Stimulated activated CD4-positive, alpha-beta T cell treated with anti-CD3 and anti-CD28 coated beads, Interleukin-1b, Interleukin-23, amount 100 ng/mL, for 24 hours (primary cell): ENCODE measurements at places on chromosomes 5 and 9.

- no peak for DNase-seq
These were observed 17.2 kb downstream of the ENHO start for GRCh38 chr9:34505370-34506120.

DNA sequence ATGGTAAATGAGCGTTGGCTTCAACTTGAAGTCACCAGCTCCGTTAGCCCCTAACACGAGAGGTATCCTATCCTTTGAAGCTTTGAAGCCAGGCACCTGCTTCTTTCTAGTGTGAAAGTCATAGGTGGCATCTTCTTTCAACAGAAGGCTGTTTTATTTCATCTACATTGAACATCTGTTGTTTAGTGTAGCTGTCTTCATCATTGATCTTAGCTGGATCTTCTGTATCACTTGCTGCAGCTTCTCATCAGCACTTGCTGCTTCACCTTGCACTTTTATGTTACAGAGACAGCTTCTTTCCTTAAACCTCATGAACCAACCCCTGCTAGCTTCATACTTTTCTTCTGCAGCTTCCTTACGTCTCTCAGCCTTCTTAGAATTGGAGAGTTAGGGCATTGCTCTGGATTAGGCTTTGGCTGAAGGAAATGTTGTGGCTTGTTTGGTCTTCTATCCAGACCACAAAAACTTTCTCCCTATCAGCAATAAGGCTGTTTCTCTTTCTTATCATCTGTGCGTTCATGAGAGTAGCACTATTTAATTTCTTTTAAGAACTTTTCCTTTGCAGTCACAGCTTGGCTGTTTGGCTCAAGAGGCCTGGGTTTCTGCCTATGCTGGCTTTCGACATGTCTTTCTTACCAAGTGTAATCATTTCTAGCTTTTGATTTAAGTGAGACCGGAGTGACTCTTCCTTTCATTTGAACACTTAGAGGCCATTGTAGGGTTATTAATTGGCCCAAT, 47.2 kb downstream of the PCSK5 start:
- no peak for DNase-seq

GRCh38 chr9:68493958-68494577, 46.6 kb downstream of the TMEM252 start:
- DNase-seq, result no peak

GRCh38 chr9:82891321-82891720, 171.6 kb downstream of the RASEF start:
- no peak for DNase-seq

- DNase-seq, result no peak
These were observed 41.3 kb upstream of the MEF2C start for GRCh38 chr5:88924330-88924657.

- no peak for DNase-seq
These were observed 915 bp downstream of the HSDL2 start for GRCh38 chr9:112380825-112381221.

GRCh38 chr5:154842689-154843530, 7.5 kb downstream of the FAXDC2 start:
- DNase-seq, result no peak

- DNase-seq, result no peak
These were observed 4.2 kb upstream of the SCGB3A1 start for GRCh38 chr5:180595381-180596114.

DNA sequence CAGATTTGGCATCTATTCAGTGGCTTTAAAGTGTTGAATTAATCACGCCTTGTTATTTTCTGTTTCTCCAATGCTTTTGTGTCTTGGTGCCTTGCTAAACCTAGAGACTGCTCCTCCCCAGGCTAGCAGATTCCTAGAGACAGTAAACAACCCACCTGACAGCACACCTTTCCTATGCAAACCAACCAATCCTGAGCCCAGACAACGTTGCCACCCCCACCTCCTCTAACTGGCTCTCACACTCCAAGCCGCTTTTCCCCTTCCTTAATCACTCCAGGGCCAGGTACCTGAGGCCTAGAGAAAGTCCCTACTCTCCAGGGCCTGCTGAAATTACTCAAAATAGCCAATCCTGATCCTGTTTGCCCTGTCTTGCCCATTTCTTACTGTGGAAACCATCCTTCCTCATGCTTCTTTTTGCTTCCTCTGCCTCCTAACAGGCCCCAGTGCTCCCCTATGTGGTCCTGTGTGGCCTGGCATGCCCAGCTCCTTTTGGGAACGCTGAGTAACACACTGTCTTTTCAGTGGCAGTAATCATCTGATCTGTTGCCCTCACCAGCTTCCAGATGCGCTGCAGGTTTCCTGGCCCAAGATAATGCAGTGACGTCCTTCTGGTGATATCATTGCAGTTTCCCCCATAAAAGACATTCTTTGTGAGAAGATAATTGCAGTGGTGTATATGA, 53.4 kb downstream of the GAS1 start:
- DNase-seq, result no peak

DNA sequence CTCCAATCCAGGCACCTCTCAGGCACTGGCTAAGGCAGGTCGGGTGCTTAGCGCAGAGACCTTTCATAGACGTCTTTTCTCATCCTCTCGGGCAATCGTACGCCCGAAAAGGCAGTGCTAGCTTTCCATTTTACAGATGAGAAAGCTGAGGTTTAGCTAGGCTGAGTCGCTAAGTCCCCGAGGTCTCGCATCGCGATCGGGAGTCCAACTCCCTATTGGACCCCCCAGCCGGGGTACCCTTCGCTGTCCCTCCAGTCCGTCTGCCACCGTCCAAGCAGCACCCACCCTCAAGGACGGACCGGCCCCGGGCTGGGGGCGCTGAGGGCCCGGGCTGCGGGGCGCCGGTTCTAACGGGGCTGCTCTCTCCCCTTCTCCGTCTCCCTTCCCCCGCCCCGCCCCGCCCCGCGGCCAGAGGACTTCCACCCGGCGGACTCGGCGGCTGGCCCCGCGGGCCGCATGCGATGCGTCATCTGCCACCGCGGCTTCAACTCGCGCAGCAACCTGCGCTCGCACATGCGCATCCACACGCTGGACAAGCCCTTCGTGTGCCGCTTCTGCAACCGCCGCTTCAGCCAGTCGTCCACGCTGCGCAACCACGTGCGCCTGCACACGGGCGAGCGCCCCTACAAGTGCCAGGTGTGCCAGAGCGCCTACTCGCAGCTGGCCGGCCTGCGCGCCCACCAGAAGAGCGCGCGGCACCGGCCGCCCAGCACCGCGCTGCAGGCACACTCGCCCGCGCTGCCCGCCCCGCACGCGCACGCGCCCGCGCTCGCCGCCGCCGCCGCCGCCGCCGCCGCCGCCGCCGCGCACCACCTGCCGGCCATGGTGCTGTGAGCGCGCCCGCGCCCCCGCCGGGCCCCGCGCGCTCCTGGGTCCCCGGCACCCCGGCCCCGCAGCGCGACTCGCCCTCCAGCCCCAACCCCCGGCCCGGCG, 12.5 kb upstream of the EXOSC2 start:
- DNase-seq, result peak; percentile 30

GRCh38 chr5:52769061-52769460, 18.7 kb upstream of the ITGA1 start:
- DNase-seq, result no peak

GRCh38 chr9:106862821-106863720, at the start of gene ZNF462:
Gene ZNF462, plus strand, starts transcription at chr9:106863166. Its CDS starts 60,218 bp downstream, at chr9:106923384.
- DNase-seq, result no peak

- no peak for DNase-seq
These were observed 65.4 kb downstream of the PTPDC1 start for GRCh38 chr9:94149696-94150095.

- no peak for DNase-seq
These were observed 416.3 kb downstream of the NR2F1-AS1 start for GRCh38 chr5:93164690-93165089.

DNA sequence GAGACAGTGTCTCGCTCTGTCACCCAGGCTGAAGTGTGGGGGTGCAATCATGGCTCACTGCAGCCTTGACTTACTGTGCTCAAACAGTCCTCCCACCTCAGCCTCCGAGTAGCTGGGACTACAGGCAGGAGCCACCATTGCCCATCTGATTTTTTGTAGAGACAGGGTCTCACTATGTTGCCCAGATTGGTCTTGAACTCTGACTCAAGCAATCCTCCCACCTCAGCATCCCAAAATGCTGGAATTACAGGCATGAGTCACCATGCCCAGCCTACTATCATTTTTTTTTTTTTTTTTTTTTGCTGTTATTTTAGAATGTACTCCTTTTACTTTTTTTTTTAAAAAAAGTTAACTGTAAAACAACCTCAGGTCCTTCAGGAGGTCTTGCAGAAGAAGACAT, 449.0 kb downstream of the CCDC171 start:
- no peak for DNase-seq

- DNase-seq, result no peak
These were observed 196.0 kb downstream of the SPATA31D1 start for GRCh38 chr9:82184524-82184923.

DNA sequence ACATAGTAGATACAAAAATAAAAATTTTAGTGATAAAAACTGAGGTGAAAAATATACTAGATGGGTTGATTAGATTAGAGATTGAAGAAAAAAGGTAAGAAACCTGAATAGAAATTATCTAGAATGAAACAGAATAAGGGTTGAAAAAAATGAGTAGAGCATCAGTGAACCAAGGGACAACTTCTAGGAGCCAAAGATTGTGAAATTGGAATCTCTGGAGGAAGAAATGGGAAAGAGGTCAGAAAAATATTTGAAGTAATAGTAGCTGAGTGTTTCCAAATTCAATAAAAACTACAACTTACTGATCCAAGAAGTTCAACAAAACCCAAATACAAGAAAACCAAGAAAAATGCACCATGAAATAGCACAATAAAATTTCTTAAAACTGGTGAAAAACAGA, 116.6 kb upstream of the STARD4 start:
- DNase-seq, result no peak

GRCh38 chr5:179300581-179301180, 44.6 kb downstream of the ADAMTS2 start:
- DNase-seq, result no peak

GRCh38 chr9:120980951-120981350, 54.4 kb upstream of the TRAF1 start:
- DNase-seq, result no peak

DNA sequence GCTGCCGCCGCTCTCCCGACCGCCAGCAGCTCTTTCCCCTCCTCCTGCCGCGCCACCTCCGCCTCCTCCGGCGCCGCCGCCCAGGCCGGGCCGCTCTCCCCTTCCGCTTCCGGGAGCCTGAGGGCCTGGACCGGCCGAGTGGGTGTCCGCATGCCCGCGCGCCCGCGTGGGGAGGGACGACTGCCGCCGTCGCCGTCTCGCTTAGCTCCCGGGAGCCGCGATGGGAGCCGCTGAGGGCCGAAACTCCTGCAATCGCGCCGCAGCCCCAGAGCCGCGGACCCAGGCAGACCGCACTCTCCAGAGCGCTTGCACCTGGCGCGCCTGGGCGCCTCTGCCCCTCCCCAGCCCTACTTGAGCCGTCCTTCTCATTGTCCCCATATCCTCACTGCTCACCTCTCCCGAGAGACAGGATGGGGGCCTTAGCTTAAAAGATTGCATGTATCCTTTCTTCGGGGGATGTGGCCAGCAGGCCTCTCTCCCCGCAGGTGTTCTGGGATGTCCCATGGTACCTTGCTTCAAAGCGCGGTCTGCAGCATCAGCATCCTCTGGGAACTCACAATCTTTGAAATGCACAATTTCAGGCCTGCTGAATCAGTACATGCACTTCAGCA, at the start of gene ZDHHC21:
Gene ZDHHC21 (minus strand): TSS at position 182 of the 611 bp plus-strand sequence. CDS start 19,092 bp downstream, outside the sequence.
- DNase-seq, result peak; percentile 29

- DNase-seq, result no peak
These were observed 82.0 kb downstream of the WNK2 start for GRCh38 chr9:93265972-93266371.

DNA sequence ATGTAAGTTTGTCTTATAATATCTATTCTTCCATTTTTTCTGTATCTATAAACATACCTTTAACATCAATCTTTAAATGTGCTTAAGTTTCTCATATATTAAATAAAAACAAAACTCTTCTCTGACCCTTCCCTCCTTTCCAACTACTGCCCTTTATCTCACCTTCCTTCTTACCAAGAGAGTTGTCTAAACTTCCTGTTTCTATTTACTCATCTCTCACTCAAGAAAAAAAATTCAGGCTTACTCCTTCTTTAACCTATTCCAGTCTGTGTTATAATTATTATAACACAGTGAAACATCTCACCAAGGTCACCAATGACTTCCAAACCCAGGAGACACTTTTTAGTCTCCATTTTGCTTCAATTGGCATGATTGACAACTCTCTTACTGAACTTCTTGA, 140.9 kb downstream of the CCDC171 start:
- DNase-seq, result no peak

DNA sequence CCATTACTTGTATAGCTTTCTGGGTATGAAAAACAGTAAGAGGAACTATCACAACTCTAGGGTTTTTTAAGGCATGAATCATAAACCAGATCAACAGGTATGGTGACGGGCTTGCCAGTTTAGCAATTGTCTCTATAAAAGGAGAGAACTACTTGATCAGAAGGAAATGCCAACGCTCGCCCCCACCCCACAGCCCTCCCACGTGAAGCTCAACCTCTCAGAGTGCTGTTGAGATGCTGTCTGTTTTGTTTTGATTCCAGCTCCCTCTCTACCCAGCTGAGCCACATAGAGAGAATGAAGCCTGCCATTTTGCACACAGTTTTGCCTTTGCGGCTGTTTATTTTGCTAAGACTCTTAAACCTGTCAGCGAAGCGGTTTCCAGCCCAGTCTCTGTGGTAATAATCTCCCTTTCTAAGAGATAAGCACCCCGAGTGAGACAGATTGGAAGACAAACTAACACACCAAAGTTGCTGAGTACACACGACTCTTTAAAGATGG, 257.9 kb upstream of the ANKRD55 start:
- DNase-seq, result no peak

- DNase-seq, result no peak
These were observed 171.8 kb downstream of the AGTPBP1 start for GRCh38 chr9:85569988-85570387.

DNA sequence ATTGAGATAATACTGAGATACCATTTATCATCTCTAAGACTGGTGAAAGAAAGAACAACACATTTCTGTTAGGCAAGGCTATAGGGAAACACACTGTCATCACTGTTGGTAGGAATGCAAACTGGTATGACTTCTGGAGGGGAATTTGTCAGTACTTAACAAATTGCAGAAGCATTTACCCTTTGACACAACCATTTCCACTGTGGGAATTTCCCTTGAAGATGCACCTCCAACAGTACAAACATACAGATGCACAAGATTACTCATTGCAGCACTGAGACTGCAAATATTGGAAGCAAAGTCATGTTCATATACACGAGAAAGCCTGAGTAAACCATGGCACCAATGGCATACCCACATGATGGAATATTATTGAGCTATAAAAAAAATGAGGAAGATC, 17.6 kb downstream of the GM2A start:
- no peak for DNase-seq

GRCh38 chr5:40475561-40475960, 204.2 kb upstream of the PTGER4 start:
- no peak for DNase-seq

GRCh38 chr5:151132963-151133362, 24.6 kb downstream of the ANXA6 start:
- DNase-seq, result no peak

- no peak for DNase-seq
These were observed 3.3 kb downstream of the SLC46A2 start for GRCh38 chr9:112887381-112887780.

GRCh38 chr5:134131165-134131564, 16.7 kb downstream of the TCF7 start:
- no peak for DNase-seq
